HCT116 (cell line): ENCODE measurements at places on chromosomes 5 and 9.

DNA sequence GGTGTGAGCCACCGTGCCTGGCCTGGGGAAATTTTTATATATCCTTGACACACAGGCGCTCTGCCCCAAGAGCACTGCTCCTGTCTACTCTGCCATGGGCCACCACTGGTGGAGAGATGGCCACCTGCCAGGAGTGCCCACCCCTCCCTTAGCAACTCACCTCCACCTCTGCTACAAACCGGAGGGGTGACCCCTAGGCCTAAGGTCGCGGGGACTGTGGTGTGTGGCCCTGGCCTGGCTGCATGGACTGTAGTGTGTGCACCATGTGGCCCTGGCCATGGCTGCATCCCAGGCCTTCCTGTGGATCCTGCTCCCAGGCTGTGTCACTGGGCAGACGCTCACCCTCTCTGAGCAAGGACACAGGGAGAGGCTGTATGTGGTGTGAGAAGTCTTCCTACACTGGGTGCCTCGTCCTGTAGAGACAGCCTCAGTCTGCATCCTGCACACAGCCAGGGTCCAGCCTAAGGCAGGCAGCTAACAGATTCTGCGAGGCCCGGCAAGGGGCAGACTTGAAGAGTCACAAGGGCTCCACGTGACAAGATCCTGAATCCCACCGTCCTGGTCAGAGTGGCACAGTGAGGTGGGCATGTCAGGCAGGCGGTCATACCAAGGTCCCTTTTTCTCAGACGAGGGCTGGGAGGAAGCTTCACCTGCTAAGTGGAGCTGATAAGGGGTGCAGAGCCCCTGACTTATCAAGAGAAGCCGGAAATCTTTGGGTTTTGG lies 10.3 kb downstream of the NINJ1 start:
- DNase-seq = no peak
- H3K4me3 ChIP-seq = no peak overlapping the region

GRCh38 chr9:87614397-87614796 lies 111.5 kb upstream of the CTSL start:
- H3K27me3 ChIP-seq = no peaks in the 10 kb centered on the region
- DNase-seq = no peak

DNA sequence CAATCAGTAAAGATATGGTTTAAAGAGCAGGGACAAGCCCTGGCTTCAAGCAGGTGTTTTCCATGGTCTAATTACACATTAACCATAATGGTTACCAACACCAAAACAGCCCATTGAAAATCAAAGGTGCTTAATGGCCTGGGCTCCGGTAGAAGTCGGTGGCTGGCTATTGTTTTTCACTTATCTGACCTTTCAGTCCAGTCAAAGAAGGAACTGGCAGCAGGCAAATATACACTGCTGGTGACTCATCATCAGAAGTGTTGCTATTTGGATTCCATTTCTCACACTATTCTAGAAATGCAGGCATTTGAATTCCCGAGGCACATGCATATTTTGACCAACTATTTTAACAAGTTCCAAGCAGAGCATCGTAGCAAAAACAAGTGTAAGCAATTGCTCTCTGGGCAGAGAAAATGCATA lies 26.3 kb upstream of the GABRP start:
- no peaks in the 10 kb centered on the region for H3K36me3 ChIP-seq
- H3K4me1 ChIP-seq = no peaks in the 10 kb centered on the region
- no peak overlapping the region for H3K4me3 ChIP-seq
- no peak for DNase-seq
- no peak overlapping the region for H3K27ac ChIP-seq

GRCh38 chr5:66931651-66932050 lies 264.9 kb downstream of the CD180 start:
- H3K27me3 ChIP-seq = peaks cover 22% of the 10 kb centered on the region
- H3K4me1 ChIP-seq = no peaks in the 10 kb centered on the region
- no peak overlapping the region for H3K27ac ChIP-seq
- no peak overlapping the region for H3K4me3 ChIP-seq
- no peaks in the 10 kb centered on the region for H3K36me3 ChIP-seq

- no peaks in the 10 kb centered on the region for H3K36me3 ChIP-seq
- no peaks in the 10 kb centered on the region for H3K27me3 ChIP-seq
- H3K4me1 ChIP-seq = no peaks in the 10 kb centered on the region
- no peak overlapping the region for H3K27ac ChIP-seq
- H3K4me3 ChIP-seq = no peak overlapping the region
- DNase-seq = no peak
Measured at GRCh38 chr5:10377081-10377480, 23.6 kb downstream of the MARCHF6 start.

GRCh38 chr9:78982849-78983248 lies 588.9 kb upstream of the TLE4 start:
- H3K27ac ChIP-seq = no peak overlapping the region
- DNase-seq = peak; percentile 18
- no peaks in the 10 kb centered on the region for H3K36me3 ChIP-seq
- H3K27me3 ChIP-seq = no peaks in the 10 kb centered on the region
- H3K4me1 ChIP-seq = peaks cover 6% of the 10 kb centered on the region; the same call in 1 of the 2 replicates
- H3K4me3 ChIP-seq = no peak overlapping the region

DNA sequence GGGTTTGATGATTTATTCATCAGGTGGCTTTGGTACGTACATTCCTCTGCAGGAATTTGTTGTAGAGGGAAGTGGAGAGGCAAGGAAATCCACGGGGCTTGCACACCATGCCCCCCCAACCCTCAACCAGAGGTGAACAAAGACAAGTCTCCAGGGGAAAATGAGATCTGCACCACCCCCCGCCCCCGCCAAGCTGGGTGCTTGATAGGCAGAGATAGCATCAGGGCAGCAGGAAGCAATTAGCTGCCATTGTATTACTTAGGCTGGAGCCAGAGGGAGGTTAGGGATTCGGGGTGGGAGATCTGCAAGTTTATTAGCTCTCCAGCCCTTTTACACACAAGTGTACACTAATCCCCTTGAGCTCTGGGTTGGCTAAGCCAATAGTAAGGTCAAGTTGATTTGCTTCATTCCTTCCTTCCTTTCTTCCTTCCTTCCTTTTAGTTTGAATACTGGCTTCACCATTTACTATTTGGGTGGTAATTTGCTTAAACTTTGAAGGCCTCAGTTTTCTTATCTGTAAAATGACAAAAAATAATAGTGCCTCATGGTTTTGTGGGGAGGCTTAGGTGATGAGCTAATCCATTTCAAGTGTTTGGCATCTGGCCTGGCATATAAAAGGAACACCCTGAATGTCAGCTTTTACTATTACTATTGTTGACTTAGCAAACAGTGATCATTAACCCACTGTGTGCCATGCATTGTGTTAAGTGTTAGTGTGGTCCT lies 34.1 kb downstream of the SPRY4 start:
- H3K4me1 ChIP-seq = peaks cover 8% of the 10 kb centered on the region; the same call in 1 of the 2 replicates
- H3K27me3 ChIP-seq = no peaks in the 10 kb centered on the region
- H3K4me3 ChIP-seq = no peak overlapping the region
- DNase-seq = no peak
- H3K27ac ChIP-seq = no peak overlapping the region

GRCh38 chr9:123865226-123866000 lies 64.5 kb downstream of the DENND1A start:
- DNase-seq = no peak
- H3K27ac ChIP-seq = no peak overlapping the region
- H3K27me3 ChIP-seq = no peaks in the 10 kb centered on the region
- no peaks in the 10 kb centered on the region for H3K4me1 ChIP-seq
- H3K4me3 ChIP-seq = no peak overlapping the region
- no peaks in the 10 kb centered on the region for H3K36me3 ChIP-seq

GRCh38 chr9:1890816-1891215 lies 124.3 kb upstream of the SMARCA2 start:
- no peak overlapping the region for H3K4me3 ChIP-seq
- H3K4me1 ChIP-seq = no peaks in the 10 kb centered on the region
- DNase-seq = no peak
- no peaks in the 10 kb centered on the region for H3K27me3 ChIP-seq
- no peak overlapping the region for H3K27ac ChIP-seq

GRCh38 chr9:29778281-29778849 lies 2205.1 kb upstream of the C9orf72 start:
- no peaks in the 10 kb centered on the region for H3K4me1 ChIP-seq
- no peak overlapping the region for H3K27ac ChIP-seq
- DNase-seq = no peak
- H3K36me3 ChIP-seq = no peaks in the 10 kb centered on the region
- no peaks in the 10 kb centered on the region for H3K27me3 ChIP-seq

GRCh38 chr9:116274293-116274692 lies 120.7 kb downstream of the PAPPA start:
- H3K4me1 ChIP-seq = no peaks in the 10 kb centered on the region
- H3K4me3 ChIP-seq = no peak overlapping the region
- H3K27ac ChIP-seq = no peak overlapping the region
- DNase-seq = no peak
- H3K36me3 ChIP-seq = no peaks in the 10 kb centered on the region

DNA sequence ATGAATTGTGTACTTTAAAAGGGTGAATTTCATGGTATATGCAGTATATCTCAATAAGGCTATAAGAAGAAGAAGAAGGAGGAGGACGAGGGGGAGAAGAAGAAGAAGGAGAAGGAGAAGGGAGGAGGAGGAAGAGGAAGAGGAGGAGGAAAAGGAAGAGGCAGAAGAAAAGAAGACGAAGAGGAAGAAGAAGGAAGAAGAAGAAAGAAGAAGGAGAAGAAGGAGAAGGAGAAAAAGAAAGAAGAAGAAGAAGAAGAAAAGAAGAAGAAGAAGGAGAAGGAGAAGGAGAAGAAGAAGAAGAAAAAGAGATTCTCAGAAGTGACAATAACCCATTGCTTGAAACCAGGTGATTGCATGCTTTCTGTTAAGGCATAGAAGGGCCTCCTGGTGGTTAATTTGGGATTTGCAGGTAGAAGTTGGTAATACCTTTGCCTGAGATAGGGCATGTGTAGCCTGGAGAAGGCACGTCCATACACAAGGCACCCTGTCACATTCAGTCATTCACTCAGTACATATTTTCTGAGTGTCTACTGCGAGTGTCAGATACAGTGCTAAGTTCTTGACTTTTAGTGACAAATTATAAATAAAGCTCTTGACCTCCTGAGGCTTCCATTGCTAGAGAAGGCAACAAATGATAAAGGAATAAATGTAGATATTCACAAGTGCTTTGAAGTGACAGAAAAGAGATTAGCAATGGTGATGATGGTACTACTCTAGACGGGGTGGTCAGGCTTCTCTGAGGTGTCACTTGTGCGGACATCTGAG lies 231.3 kb downstream of the NPR3 start:
- no peak overlapping the region for H3K27ac ChIP-seq
- DNase-seq = peak; percentile 55
- H3K4me1 ChIP-seq = no peaks in the 10 kb centered on the region
- no peaks in the 10 kb centered on the region for H3K36me3 ChIP-seq
- H3K27me3 ChIP-seq = no peaks in the 10 kb centered on the region

GRCh38 chr5:123098767-123099513 lies 9.9 kb downstream of the PRDM6 start:
- DNase-seq = no peak
- H3K4me3 ChIP-seq = peak overlapping the region; percentile 51; the same call in 1 of the 2 replicates
- no peaks in the 10 kb centered on the region for H3K27me3 ChIP-seq

GRCh38 chr9:136211441-136212344 lies 6.8 kb upstream of the LHX3 start:
- peaks cover 34% of the 10 kb centered on the region; the same call in 1 of the 2 replicates for H3K36me3 ChIP-seq
- no peaks in the 10 kb centered on the region for H3K4me1 ChIP-seq
- H3K27me3 ChIP-seq = no peaks in the 10 kb centered on the region
- H3K4me3 ChIP-seq = no peak overlapping the region
- no peak for DNase-seq

DNA sequence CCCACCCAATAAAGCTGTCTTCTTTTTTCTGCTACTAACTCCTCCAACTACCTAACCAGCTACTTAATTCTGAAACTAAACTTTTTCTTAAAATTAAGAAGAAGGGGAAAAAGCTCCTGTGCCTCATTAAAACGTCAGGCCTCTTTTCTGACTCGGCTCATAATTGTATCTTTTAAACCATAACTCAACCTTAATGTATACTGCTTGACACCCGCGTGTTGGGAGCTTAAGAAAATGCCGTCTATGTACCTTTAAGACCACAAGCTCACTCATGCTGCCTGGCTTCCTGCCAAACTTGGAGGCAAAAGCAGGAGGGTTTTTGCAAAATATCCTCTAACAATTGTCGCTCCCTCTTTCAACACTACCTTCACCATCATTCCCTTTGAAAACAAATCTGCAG lies 5.0 kb downstream of the EBF1 start:
- H3K36me3 ChIP-seq = no peaks in the 10 kb centered on the region
- no peak overlapping the region for H3K27ac ChIP-seq
- no peaks in the 10 kb centered on the region for H3K4me1 ChIP-seq
- no peak overlapping the region for H3K4me3 ChIP-seq
- DNase-seq = peak; percentile 26

DNA sequence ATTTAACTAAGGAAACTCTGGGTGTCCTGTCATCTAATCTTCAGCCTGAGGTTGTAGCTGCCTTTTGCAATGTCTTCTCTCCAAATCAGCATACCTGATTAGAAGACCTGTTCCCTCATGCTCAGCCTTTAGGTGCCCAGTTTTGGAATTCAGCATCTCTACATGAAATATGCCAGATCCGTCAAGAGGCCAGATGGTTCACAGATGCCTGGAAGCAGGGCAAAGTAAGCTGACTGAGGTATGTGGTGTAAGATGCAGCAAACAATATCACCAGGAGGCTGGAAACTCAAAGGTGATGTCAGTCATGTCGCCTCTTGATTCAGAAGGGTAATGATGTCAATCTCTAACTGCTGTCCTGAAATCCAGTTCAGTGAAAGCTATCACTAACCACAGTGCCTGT lies 324.4 kb downstream of the PRELID2 start:
- no peak for DNase-seq
- no peaks in the 10 kb centered on the region for H3K36me3 ChIP-seq
- H3K27ac ChIP-seq = no peak overlapping the region
- H3K27me3 ChIP-seq = no peaks in the 10 kb centered on the region

DNA sequence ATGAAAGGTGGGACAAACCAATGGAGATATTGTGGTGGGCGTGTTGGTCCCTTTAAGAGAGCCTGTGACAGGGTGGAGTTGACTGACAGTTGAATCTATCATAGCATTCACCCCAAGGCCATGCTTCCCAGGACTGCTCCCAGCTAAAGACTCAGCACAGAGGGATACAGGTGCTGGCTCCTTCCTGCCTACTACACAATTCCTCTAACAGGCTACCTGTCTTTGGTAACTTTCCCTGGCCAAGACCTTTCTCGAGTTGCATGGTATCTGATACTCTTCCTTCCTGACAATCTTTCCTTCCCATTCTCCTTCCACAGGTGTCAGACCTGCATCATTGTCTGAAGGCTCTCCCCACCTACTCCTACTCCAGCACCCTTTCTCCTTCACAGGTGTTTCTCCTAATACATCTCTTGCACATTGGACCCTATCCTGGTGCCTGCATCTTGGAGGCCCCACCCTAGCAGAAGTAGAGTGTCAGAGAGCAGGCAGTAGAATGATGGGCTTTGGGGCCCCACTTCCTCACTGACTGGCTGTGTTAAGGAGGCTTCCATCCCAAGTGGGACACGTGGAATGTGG lies 120.7 kb upstream of the ALDH1B1 start:
- no peaks in the 10 kb centered on the region for H3K36me3 ChIP-seq
- no peak for DNase-seq
- no peaks in the 10 kb centered on the region for H3K27me3 ChIP-seq
- H3K4me3 ChIP-seq = no peak overlapping the region
- no peaks in the 10 kb centered on the region for H3K4me1 ChIP-seq

GRCh38 chr5:180069589-180070247 lies 1.8 kb downstream of the RNF130 start:
- H3K27ac ChIP-seq = no peak overlapping the region
- no peak for DNase-seq
- no peaks in the 10 kb centered on the region for H3K27me3 ChIP-seq
- no peaks in the 10 kb centered on the region for H3K36me3 ChIP-seq
- H3K4me3 ChIP-seq = peak overlapping the region; percentile 79; the same call in 1 of the 2 replicates
